ENCODE measurements at places on chromosomes 12 and 14. TPM values are rescaled to one million over a fixed set of nuclear protein-coding genes. Genes with fewer than 3 reads are reported as not detected.

- no peaks in the 10 kb centered on the region for H3K36me3 ChIP-seq
- no peaks in the 10 kb centered on the region for H3K27me3 ChIP-seq
- H3K4me3 ChIP-seq: no peak overlapping the region
- no peak overlapping the region for H3K27ac ChIP-seq
- peak; percentile 48 for DNase-seq
- H3K4me1 ChIP-seq: peaks cover 25% of the 10 kb centered on the region
Observed at GRCh38 chr12:52022841-52023181, 16.1 kb downstream of the TAMALIN start.

DNA sequence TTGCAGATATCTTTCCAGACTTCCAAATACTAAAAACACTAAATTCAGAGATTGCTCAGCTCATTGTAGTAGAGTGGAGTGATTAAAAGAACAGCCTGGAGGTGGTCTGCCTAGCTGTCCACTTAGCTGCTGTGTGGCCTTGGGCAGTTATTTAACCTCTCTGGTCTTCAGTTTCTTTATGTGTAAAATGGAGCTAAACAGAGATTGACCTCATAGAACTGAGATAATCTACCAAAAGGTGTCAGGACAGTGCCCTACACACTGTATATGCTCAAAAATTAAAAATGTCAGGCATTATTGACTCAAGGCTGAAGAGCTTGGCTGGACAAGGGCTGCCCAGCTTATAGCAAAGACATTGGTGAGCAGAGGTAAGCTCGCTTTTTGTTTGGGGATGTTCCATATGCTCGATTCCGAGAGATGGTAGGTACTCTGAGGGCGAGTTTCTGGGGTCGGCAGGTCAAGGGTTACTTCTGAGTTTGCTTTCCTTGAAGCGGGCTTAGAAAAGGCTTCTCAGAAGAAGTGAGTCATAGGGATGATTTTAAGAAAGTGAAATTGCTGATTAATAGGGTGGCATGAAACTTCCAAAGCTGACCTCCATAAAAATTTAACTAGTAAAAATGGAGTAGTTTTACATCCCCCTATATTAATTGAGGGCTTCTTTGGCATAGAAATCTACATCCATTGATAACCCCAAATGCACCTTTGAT, 107.5 kb downstream of the GPATCH2L start:
- no peaks in the 10 kb centered on the region for H3K27me3 ChIP-seq
- no peak overlapping the region for H3K27ac ChIP-seq
- no peaks in the 10 kb centered on the region for H3K4me1 ChIP-seq

DNA sequence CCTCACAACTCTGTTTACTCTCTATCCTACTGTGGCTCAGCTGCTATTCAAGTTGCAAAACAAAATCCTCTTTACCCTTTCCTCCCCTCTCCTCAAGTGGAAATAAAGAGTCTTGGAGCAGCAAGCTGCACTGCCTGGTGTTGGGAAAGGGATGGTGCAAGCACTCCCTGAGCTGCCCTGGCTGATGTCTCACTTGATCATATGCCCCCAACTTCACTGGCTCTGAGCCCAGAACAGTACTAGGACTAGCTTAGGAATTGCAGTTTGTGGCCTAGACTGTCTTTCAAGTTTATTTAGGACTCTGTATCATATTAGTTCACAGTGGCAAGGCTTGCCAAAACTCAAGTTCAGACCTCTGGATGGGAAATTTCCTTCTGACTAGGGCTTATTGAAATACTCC, 1683.8 kb upstream of the SEL1L start:
- H3K4me1 ChIP-seq: no peaks in the 10 kb centered on the region
- no peaks in the 10 kb centered on the region for H3K27me3 ChIP-seq
- no peaks in the 10 kb centered on the region for H3K36me3 ChIP-seq
- H3K4me3 ChIP-seq: no peak overlapping the region
- DNase-seq: peak; percentile 15
- H3K27ac ChIP-seq: no peak overlapping the region

Gene TAS2R7
- not detected for total RNA-seq

Gene MYF6
- total RNA-seq: not detected

Measured in thyroid gland (tissue), 4 donors.